ENCODE measurements at places on chromosomes 16 and 17.

DNA sequence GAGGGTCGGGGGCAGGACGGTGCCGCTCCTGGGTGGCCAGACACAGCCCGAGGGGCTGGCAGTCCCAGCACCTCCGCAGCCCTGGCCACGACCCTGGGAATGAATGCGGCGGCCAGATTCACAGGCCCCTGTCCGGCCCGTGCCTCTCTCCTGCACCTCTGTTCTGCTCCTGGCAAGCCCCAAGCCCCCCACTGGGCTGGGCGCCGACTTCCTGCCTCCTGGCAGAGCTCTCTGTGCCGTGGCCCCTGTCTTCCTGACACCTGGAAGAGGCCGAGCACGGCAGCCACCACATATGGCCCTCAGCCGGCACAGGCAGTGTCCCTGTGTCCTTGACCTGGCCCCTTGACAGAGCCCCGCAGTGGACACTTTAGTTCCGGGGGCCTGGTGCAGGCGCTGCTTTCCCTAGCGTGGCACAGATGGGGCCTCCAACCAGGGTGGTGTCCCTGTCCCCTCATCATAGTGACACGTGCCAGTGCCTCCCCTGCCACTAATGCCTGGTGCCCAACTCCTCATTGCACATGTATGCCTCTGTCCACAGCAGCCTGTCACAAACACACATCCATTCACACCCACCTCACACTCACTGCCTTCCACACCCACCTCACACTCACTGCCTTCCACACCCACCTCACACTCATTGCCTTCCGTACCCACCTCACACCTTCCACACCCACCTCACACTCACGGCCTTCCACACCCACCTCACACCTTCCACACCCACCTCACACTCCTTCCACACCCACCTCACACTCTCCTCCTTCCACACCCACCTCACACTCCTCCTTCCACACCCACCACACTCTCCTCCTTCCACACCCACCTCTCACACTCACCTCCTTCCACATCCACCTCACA lies 110.6 kb upstream of the PLCG2 start:
- DNase-seq = no peak

DNA sequence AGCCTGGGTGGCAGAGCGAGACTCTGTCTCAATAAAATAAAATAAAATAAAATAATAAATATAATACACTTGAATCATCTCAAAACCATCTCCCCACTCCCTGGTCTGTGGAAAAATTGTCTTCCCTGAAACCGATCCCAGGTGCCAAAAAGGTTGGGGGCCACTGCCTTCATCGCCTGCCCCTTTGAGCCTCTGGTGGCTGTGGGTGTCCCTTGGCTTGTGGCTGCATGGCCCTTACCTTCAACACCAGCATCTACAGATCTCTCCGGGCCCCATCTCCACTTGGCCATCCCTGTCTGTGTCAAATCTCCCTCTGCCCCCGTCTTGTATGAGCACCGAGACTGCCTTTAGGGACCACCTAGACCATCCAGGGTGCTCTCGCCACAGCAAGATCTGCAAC lies 177.3 kb downstream of the SEC14L1 start:
- DNase-seq = no peak

DNA sequence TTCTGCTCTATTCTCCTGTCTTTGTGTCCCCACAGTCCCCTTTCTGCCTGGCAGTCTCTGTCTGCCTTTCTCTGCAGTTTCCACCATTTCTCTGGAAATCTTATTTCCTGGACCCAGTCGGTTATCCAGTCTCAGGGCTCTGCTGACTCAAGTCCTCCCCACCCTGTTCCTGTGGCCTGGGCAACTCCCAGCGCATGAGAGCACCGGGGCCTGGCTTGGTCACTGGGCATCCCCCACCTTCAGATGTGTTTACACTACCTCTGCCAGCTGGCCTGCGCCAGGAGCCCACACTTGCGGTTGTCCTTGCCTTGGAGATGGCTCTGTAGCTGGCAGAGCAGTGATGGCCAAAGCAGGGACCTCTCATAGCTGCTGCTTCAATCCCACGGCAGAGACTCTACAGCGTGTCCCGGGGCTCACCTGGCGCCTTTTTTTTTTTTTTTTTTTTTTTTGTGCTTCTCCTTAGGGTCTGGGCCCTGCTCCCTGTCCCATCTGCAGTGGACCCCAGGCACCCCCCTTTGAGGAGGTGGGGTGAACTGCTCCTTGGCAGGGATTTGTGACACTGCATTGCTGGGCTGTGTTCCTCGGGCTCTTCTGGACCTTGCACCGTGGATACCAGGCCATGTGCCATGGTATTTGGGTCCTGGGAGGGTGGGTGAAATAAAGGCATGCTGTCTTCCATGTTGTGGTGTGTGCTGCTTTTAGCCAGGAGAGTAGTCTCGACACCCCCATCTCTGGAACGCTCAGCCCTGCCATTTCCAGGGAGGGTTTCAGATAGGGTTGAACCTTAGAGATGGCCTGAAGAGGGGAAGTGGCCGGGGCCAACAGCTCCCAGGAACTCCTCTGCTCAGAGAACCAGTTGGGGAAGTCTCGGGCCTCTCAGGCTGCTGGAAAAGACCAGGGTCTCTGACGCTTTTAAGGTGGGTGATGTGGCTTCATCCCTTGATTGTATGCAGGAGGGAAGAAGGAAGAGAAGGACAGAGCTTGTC lies 17.5 kb downstream of the GUCY2D start:
- DNase-seq = no peak

DNA sequence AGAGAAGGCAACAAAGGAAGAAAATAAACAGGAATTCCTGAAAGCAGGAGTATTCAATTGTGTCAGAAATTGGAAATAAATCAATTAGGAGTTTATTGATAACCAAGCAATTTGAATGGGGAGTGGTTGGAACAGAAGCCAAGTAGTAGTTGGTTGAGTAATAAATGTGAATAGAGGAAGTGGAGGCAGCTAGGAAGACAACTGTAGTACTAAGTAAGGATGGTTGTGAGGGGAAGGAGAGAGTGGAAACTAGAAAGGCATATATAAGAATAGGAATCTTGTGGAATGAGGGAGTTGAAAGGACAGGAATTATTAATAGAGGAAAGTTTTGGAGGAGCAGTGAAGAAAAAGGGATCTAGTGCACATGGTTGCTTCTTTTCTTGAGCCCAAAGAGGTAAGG lies 34.4 kb downstream of the NFAT5 start:
- DNase-seq = no peak

DNA sequence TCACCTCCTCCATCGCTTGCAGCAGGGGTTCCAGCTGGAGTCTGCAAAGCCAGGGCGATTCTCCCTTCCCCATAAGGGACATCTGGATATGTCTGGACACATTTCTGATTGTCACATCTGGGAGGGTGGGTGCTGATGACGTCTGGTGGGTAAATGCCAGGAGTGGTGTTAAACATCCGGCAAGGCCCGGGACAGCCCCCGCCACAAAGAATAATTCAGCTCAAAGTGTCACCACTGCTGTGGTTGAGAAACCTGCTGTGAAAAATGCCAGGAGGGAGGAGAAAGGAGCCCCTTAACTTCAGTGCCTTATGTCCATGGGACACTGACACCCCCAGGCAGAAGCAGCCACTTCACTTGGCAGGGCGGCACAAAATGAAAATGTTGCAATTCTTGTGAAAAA lies 179.4 kb upstream of the SDK2 start:
- DNase-seq = no peak

GRCh38 chr16:66900721-66901441 lies 17.8 kb downstream of the CDH16 start:
- DNase-seq = peak; percentile 66

DNA sequence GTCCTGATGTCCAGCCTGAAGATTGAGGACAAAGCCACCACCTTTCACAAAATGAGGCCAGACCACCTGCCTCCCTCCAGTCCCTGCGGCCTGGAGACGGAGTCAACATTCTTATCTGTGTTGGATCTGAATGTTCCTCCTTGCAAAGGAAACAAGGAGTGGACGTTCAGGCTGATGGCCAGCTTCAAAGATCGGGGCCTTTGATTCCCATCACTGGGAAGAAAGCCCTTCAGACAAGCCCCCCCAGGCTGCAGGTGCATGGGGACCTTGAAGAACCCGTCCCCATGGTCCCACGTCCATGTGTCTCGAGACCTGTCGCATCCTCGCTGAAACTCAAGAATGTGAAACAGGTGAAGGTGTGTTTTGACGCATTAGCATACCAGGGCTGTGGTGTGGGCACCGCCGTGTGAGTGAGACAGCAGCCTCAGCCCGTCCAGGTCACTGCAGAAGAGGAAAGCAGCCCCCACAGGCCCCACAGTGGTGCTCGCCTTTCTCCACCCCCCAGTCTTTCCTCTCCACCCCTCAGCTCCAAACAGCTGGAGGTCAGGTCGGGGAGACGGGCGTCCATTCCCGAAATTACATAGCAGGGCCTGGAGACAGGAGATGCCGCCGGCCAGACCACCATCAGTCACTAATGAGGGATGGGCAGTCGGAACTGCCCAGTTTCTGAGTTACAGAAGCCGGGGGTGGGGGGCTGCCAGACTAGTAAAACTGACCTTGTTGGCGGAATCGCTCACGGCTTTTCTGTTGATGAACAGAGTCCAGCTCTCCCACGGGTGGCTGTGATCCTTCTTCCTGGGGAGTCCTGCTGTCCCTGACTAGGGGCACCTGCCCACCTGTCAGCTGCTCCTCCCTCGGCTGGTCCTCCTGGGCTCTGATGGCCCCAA lies 877 bp upstream of the CSNK1D start:
- DNase-seq = no peak

DNA sequence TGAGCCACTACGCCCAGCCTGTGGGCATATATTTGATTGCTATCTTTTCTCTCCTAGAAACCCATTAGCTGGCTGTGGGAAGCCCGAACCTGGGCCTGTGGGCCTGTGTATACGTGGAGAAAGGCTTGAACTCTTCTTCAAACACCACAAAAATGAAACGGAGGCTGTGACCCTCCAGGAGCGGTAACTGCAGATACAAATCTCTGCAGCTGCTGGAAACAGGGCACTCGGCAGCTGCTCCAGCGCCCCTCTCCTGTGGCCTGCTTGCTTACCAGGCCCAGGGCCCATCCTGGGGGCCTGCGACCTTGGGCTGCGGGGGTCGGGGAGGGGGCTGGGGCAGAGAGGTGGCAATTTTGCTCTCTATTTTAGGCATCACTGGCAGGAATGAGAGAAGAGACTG lies 28.0 kb upstream of the MTSS2 start:
- no peak for DNase-seq

GRCh38 chr17:72064606-72065193 lies 56.1 kb upstream of the SOX9 start:
- DNase-seq = no peak

- no peak for DNase-seq
Observed at GRCh38 chr16:69329369-69330285, 761 bp downstream of the PDF start.

DNA sequence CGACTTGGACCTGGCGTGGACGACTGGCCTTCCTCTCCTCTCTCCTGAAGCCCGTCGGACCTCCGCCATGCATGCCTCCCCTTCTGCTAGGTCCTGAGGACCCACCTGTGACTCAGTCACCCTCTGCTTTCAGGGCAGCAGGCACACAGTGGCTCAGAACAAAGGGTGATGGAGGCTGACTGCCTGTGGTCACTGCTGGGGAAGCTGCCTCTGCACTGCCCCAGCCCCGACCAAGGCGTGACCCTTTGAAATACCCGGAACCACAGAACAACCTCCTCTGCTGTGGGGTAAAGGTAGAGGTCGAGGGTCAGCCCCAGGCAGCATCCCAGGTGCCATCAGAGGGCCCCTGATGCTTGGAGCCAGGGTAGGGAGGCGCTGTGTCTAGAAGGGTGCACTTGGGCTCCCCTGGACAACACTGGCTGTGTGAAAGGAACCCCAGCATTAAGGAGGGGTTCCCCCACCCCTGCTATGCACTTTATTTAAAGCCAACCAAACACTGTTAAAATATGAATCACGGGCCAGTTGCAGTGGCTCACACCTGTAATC lies 12.5 kb upstream of the SLC4A1 start:
- DNase-seq = no peak
